Vagina (tissue), 2 donors: ENCODE measurements at places on chromosomes 13 and 19.

GRCh38 chr13:72205773-72206172 is 338.8 kb upstream of the DACH1 start:
- no peak for DNase-seq

GRCh38 chr13:100138859-100139491 is 50.1 kb downstream of the PCCA start:
- no peak for DNase-seq

DNA sequence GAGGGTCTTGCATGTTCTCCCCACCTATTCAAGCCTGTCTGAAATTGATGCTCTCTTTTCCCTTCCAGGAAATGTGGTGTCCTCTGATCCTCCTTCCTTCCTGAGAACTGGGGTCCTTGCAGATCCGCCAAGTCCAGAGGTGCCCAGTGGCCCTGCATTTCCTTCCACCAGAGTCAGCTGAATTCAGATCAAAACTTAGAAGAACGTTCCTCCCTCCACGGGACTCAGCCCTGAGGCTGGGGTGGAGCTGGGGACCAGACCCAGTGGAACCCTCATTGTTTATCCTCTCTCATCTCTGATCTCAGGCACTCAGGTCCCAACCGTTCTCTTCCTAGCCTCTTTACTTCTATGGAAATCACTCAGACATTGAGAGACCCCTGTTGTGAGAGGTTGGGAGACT is 477.3 kb downstream of the TSHZ3 start:
- no peak for DNase-seq

- DNase-seq = no peak
These were observed 71.4 kb downstream of the EFNB2 start for GRCh38 chr13:106464076-106464475.

DNA sequence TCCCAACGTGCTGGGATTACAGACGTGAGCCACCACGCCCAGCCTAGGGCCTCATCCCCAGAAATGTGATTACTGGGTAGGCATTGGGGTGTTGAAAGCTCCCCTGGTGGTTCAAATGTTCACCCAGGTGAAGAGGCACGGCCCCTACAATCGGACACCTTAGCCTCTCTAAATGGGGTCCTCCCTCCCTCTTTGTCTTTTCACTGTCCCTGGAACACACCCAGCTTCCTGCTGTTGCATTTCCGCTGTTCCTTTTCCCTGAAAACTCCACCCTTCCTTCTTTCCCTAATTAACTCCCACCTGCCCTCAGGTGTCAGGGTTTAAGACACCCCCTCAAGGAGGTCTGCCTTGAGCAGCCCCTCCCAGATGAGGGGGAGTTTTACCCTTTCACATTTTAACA is 3.6 kb upstream of the PRODH2 start:
- DNase-seq = no peak

DNA sequence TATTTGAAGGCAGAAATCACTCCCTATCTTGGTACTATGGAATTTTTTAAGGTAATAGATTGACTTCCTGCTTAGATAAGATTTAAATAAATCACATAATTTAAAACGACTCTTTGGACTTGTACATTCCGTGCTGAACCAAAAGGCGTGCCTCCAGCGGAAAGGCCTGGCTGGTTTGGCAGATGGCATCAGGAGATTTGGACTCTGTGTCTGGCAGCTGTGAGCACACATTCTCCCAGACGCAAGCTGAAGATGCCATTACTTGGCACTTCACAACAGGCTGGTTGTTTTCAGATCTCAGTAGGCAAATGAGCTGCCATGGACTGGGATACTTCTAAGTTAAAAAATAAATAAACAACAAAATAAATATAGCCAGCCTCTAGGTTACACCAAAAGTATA is 104.5 kb upstream of the SLC15A1 start:
- no peak for DNase-seq

DNA sequence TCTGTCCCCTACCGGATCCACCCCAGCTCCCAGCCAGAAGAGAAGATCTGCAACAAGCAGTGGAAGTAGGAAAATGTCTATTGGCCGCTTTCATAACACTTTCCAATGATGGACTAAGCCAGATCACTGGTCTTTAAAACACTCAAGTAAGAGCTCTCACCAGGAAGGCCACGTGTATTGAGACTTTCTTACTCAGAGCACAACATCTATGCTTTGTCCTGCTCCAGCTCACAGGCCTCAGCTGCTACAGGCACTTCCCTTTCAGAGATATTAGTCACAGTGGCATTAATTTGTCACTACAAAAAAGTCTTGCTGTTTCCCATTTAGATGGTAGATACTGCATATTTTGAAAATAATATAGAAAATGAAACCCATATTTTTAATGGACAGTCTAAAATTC is 164.2 kb downstream of the ABCC4 start:
- DNase-seq = no peak

DNA sequence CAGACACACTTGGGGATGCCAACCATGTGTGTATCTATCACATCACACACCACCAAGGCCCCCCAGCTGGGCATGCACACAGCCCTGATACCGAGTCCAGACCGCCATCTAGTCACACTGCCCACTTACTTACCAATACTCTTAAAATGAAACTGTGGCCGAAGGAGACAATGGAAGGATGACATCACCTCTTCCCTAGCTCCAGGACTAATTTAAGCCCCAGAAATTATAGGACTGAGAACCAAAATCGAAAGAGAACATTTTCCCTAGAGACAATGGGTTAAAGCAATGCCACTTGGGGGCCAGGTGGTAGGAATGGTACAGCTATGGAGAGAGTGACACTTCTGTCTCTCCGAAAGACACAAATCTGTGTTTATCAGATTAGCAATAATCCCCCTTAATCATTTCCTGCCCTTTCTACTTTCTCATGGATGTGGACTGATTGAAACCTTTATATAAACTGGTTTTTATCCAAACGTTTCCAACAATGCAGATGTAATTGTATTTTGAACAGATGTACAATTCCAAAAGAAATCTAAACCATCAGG is 663 bp upstream of the GGACT start:
- no peak for DNase-seq

DNA sequence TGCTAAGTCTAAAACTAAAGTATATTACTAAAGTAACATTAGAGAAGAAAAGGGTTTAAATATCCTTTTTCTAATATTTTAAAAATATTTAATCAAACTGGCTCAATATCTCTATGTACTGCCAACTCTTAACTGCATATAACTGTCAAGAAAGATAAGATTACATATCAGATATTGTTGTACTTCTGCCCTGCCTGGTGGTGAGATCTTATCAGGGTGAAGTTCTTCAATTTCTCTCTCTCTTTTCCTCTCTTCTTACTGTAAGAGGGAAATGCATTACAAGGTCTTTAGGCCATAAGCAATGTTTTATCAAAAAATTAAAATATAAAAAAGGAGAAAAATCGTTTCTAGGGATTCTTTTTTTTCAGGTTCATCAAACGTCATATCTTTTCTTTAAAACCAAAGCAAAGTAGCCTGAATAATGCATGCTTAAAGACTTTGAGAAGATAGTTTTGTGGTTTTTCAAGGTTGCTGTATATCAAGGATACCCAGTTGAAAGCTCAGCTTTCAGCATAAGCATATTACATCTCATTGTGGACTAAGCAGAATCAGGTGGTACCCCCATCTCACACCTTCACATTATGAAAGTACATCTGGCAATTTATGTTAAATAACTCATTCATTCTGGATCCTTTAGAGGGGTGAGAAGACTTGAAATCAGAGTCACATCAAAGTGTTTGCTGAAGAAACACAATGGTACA is 1625.7 kb upstream of the SLC10A2 start:
- no peak for DNase-seq

- no peak for DNase-seq
These were observed 302.0 kb downstream of the KLF12 start for GRCh38 chr13:73832128-73832588.

- DNase-seq = no peak
These were observed 2.8 kb downstream of the PALM3 start for GRCh38 chr19:14059093-14059480.

- DNase-seq = no peak
These were observed 93.7 kb downstream of the RBM26 start for GRCh38 chr13:79312340-79312855.

DNA sequence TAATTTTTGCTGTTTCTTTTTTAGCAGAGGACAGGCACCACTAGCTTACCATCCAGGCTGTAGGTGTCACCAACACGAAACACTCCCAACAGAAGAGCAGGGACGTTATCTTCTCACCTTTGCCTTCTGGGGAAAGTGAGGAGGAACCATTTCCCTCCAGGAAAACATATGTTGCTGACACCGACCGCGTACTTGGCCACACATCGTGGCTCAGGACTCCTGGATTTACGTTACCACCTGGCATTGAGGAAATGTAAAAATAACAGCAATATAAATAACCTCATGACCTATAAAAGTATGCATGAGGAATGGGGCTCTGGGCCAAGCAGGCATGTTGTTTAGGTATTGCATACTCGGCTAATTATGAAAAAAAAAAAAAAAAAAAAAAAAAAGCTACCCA is 525.1 kb downstream of the MYO16 start:
- DNase-seq = no peak

- no peak for DNase-seq
These were observed 21.0 kb upstream of the GRWD1 start for GRCh38 chr19:48424694-48425219.
